Aorta (tissue), 5 donors: ENCODE measurements at places on chromosomes 5 and 9. TPM values are rescaled to one million over a fixed set of nuclear protein-coding genes. Genes with fewer than 3 reads are reported as not detected.

WNK2 gene
- polyA plus RNA-seq = 0.13 TPM

TICAM2 gene
- polyA plus RNA-seq = 3.4 TPM

FRMPD1 gene
- not detected for polyA plus RNA-seq

REEP2 gene
- 21.9 TPM for polyA plus RNA-seq

ZNF474 gene
- polyA plus RNA-seq = 0.08 TPM

CYLC2 gene
- polyA plus RNA-seq = not detected

ALDH1B1 gene
- 38.1 TPM for polyA plus RNA-seq

C9orf40 gene
- 2.3 TPM for polyA plus RNA-seq

CDKN2B gene
- polyA plus RNA-seq = 5.3 TPM

RNF183 gene
- not detected for polyA plus RNA-seq

PCDHA6 gene
- polyA plus RNA-seq = 0.64 TPM

SNCAIP gene
- polyA plus RNA-seq = 3.6 TPM

SELENOP gene
- 548 TPM for polyA plus RNA-seq

RACK1 gene
- 2,024 TPM for polyA plus RNA-seq

ARHGEF37 gene
- 2.7 TPM for polyA plus RNA-seq

IFNA13 gene
- not detected for polyA plus RNA-seq

SRD5A1 gene
- 3.7 TPM for polyA plus RNA-seq

GFI1B gene
- polyA plus RNA-seq = not detected

SLC27A6 gene
- not detected for polyA plus RNA-seq
